ENCODE measurements at places on chromosomes 3 and 15. TPM values are rescaled to one million over a fixed set of nuclear protein-coding genes. Genes with fewer than 3 reads are reported as not detected.
A peak's percentile ranks its signal among the peaks of the same experiment; 100 is the strongest.

Gene TM4SF4
- not detected for total RNA-seq

Gene ROBO1
- total RNA-seq: 2.1 TPM

Gene CD86
- total RNA-seq: 0.25 TPM

Gene SH3GL3
- total RNA-seq: not detected

Gene SEMA3G
- total RNA-seq: not detected

Gene GABPB1
- total RNA-seq: 46.3 TPM

Gene STRIT1
- not detected for total RNA-seq

Gene CYP1A1
- 2.0 TPM for total RNA-seq

Gene TPRG1
- 11.9 TPM for total RNA-seq

Gene GCSAM
- total RNA-seq: 9.3 TPM

Gene MUSTN1
- total RNA-seq: 2.8 TPM

Gene SLC12A6
- 18.2 TPM for total RNA-seq

- H3K36me3 ChIP-seq: peaks cover 3% of the 10 kb centered on the region
- peak overlapping the region; percentile 65 for H3K27ac ChIP-seq
- peaks cover 87% of the 10 kb centered on the region for H3K4me1 ChIP-seq
- no peaks in the 10 kb centered on the region for H3K27me3 ChIP-seq
- no peak overlapping the region for H3K4me3 ChIP-seq
These were observed 6.9 kb upstream of the SPG11 start for GRCh38 chr15:44670087-44670950.

DNA sequence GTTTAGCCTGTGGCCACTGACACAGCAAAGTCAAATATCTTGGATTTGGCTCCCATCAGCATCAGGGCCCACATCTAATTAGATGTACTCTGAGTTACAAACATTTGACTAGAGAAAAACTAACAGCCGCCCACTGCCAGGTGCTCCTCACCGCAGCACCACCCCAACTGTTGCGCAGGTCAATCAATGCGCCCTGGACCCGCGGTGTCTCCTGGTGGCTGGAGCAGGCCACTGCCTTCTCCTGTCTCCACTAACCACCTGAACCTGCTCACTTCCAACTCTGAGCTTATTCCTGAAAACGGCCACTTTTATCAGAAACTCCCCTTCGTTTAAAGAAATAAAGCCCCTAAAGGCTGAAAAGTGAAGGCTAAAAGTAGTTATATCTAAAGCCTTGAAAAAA lies 4.3 kb downstream of the RIOX2 start:
- no peak for DNase-seq
- H3K4me1 ChIP-seq: peaks cover 63% of the 10 kb centered on the region
- H3K4me3 ChIP-seq: no peak overlapping the region
- peaks cover 38% of the 10 kb centered on the region for H3K36me3 ChIP-seq

GRCh38 chr3:24506966-24507775 lies 12.5 kb upstream of the THRB start:
- no peaks in the 10 kb centered on the region for H3K36me3 ChIP-seq
- H3K27ac ChIP-seq: no peak overlapping the region
- H3K4me3 ChIP-seq: no peak overlapping the region

GRCh38 chr3:144112437-144112836 lies 140.8 kb downstream of the DIPK2A start:
- no peak overlapping the region for H3K4me3 ChIP-seq
- H3K27me3 ChIP-seq: peaks cover 6% of the 10 kb centered on the region
- H3K36me3 ChIP-seq: no peaks in the 10 kb centered on the region
- DNase-seq: no peak
- H3K27ac ChIP-seq: no peak overlapping the region

DNA sequence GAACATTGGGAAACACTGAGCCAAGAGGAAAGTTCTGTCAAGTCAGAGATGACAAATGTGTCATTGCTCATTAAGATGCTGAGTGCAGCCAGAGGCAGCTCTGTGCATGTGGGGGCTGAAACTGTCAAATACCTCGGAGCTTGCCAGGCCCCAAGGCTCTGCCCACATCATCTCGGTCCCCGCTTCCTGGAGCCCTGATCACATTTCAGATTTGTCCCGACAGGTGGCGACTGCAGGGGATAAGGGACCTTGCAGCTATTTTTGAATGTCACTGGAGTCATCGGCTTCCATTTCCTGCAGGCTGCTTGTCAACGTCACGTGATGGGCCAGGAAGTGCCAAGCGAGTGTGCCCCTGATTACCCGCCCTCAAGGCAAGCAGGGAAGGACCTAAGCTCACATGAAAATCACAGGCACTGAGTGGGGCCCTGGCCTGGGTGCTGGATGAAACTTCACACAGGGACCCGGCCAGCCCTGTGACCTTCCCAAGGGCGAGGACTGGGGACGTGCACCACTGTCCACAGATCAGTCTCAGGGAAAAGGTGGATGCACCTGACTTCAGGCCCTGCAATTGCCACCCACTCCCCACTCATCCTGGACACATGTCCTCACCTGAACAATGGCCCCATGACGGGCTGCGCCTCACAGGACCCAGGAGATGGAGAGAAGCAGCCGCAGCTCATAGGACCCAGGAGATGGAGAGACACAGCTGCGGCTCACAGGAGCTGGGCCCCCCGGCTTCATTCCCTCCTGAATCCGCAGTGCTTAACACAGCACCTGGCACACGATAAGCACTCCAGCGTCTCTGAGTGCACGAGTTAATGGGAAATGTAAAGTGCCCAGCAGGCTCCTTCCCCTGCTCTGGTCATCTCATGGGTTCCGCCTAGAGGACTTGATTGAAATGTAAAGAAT lies 73.4 kb downstream of the NUP210 start:
- H3K4me1 ChIP-seq: peaks cover 55% of the 10 kb centered on the region
- H3K27me3 ChIP-seq: no peaks in the 10 kb centered on the region
- DNase-seq: peak; percentile 89
- H3K36me3 ChIP-seq: peaks cover 67% of the 10 kb centered on the region
- H3K4me3 ChIP-seq: no peak overlapping the region
- H3K27ac ChIP-seq: peak overlapping the region; percentile 90

GRCh38 chr15:100259266-100259665 lies 82.5 kb downstream of the ADAMTS17 start:
- peaks cover 17% of the 10 kb centered on the region for H3K36me3 ChIP-seq
- no peak overlapping the region for H3K4me3 ChIP-seq
- no peak overlapping the region for H3K27ac ChIP-seq
- DNase-seq: no peak
- no peaks in the 10 kb centered on the region for H3K4me1 ChIP-seq

GRCh38 chr3:67704322-67704721 lies 49.9 kb upstream of the SUCLG2 start:
- H3K27me3 ChIP-seq: no peaks in the 10 kb centered on the region
- H3K27ac ChIP-seq: no peak overlapping the region
- H3K4me1 ChIP-seq: no peaks in the 10 kb centered on the region
- H3K4me3 ChIP-seq: no peak overlapping the region

GRCh38 chr15:92499731-92500530 lies 106.2 kb downstream of the ST8SIA2 start:
- DNase-seq: no peak
- H3K27ac ChIP-seq: no peak overlapping the region
- H3K36me3 ChIP-seq: no peaks in the 10 kb centered on the region
- peaks cover 1% of the 10 kb centered on the region for H3K4me1 ChIP-seq
- H3K27me3 ChIP-seq: peaks cover 9% of the 10 kb centered on the region

DNA sequence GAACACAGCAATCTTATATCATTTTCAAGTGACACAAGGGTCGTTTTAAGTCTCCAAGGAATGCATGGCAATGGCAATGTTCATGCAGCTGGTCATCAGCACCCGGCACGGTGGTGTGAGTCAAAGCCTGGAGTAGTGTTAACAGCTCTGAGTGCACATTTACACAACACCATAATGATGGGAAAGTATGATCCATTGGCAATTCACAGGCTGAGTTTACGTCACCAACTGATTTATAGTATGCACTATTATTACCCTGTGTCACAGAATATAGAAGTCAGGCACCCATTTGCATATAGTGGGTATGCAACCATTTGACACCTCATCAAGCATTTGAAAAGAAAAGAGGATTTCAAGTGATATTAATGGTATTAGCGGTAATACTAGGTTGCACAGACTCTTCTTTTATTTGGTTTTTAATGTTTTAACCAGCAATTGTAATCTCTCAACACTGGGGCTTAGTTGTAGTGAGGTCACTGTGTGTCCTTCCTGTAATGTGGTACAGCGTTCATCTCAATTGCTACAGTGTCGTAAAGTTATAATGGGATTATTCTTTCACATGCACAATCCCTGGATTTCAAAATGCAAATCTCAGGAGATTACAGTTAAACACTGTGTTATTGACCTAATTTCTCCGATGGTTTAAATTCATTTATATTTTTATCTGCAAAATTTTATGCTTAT lies 113.8 kb downstream of the C3orf38 start:
- no peaks in the 10 kb centered on the region for H3K4me1 ChIP-seq
- no peak for DNase-seq
- no peak overlapping the region for H3K27ac ChIP-seq

DNA sequence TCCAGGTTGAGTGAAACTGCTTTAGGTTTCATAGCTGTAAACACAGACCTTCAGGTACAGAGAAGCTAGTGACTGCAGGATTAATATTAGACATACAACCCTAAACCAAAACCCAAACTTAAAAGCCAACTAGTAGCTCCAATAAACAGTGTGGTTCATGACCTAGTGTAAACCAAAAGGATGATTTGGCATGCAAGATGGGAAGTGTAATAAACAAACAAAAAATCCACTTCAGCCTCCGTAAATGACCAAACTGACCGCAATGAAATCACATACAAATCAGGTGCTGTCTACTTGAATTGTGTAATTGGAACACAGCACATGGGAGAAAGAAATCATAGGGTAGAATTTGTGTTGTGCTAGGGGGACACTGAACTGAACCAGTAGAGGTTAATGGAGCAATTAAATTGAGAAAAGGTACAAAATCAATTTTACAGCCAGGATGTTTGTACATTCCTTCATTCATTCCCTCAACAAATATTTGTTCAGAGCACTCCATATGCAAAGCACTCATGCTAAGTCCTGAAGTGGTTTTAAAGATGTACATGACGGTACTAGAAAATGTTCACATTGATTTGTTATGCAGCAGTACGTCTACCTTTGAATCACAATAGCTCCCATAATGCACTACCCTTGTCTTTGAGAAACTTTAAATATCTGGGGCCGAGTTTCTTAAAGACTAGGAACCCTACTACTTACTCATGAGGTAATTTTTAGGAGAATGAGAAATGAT lies 21.4 kb upstream of the CHST2 start:
- no peak for DNase-seq
- H3K4me3 ChIP-seq: no peak overlapping the region
- peaks cover 1% of the 10 kb centered on the region for H3K27me3 ChIP-seq
- H3K4me1 ChIP-seq: no peaks in the 10 kb centered on the region
- H3K27ac ChIP-seq: no peak overlapping the region
- no peaks in the 10 kb centered on the region for H3K36me3 ChIP-seq

DNA sequence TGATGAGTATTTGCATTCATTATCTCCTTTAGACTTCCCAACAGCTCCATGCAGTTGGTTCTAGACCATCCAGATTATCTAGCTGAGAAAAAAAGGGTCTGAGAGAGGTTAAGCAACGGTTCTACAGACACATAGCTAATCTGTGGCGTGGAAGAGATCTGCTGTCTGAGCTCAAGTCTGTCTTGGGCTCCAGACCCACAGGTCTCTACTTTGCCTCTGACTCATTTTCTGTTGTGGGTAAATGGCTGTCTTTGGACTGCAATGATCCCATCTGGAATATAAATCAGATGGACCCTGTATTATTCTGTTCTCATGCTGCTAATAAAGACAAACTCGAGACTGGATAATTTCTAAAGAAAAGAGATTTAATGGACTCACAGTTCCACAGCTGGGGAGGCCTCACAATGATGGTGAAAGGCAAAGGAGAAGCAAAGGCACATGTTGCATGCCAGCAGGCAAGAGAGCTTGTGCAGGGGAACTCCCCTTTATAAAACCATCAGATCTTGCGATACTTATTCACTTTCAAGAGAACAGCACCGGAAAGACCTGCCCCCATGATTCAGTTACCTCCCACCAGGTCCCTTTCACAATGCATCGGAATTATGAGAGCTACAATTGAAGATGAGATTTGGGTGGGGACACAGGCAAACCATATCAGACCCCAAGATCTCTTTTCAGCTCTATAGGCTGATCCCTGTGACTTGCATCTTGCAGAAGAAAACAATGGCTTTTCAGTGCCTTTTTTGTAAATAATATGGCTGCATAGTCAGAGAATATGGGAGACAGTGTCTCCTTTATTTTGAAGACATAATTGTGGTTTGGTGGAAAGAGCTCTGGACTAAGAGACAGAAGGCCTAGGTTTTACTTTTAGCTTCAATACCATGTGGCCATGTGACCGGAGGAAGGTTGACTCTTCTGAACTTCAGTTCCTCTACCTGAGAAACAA lies 24.7 kb downstream of the CEMIP start:
- H3K4me3 ChIP-seq: no peak overlapping the region
- no peaks in the 10 kb centered on the region for H3K36me3 ChIP-seq
- peak overlapping the region; percentile 79 for H3K27ac ChIP-seq
- H3K4me1 ChIP-seq: peaks cover 29% of the 10 kb centered on the region

DNA sequence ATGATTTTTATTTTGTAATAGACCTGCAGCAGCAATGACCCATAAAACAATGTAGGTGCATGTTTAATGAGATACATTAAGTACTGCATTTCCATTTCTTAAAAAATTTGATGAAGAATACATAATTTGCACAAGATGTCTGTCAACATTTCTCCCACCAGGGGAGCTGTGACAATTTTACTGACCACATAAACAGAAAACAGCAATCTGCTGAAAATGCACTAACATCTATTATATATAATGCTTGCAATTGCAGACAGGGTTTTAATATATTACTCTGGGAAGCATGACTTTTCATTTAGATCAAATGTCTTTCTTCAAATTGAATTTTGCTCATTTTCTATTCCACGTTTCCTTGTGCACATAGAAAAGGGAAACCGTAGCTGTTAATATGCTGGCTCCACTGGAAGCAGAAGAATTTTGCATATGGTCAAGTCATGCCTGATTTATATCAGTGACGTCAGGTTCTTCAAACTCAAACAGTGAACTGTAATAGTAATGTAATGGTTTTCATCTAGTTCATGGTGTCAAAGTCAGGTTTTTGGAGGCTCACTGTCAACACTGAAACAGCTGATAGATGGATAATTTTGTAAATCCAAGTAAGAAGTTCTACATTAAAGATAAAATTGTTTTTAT lies 79.8 kb upstream of the IGF1R start:
- H3K4me3 ChIP-seq: no peak overlapping the region
- no peak overlapping the region for H3K27ac ChIP-seq
- DNase-seq: no peak
- H3K4me1 ChIP-seq: no peaks in the 10 kb centered on the region

GRCh38 chr3:140438736-140439470 lies 239.0 kb upstream of the TRIM42 start:
- H3K27ac ChIP-seq: no peak overlapping the region
- H3K36me3 ChIP-seq: no peaks in the 10 kb centered on the region
- no peak for DNase-seq
- H3K4me3 ChIP-seq: no peak overlapping the region
- no peaks in the 10 kb centered on the region for H3K4me1 ChIP-seq
